ENCODE measurements at places on chromosomes 5 and 9.

GRCh38 chr5:74289691-74290090 lies 350.8 kb downstream of the ENC1 start:
- DNase-seq: no peak

DNA sequence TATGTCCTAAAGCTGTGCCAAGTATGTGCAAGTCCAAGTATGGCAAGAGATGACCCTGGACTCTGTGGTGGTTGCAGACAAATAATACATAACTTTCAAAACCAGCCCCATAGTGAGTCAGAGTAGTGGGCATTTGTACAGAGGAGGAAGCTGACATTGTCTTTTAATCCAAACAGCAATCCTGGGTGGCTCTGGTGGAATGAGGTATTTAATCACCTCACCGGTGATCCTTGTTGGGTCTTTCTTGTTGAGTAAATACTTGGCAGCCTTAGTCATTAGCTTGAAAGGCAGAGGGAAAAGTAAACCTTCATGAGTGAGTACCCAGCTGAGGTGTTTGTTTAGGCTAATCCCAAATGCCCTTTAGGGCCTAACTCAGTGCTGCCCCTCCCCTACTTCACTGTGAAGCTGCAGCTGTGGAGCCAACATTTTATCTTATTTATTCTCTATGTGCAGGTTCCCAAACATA lies 148.7 kb upstream of the SLC12A2 start:
- no peak for DNase-seq

GRCh38 chr5:16585041-16585667 lies 31.6 kb downstream of the RETREG1 start:
- no peak for DNase-seq

DNA sequence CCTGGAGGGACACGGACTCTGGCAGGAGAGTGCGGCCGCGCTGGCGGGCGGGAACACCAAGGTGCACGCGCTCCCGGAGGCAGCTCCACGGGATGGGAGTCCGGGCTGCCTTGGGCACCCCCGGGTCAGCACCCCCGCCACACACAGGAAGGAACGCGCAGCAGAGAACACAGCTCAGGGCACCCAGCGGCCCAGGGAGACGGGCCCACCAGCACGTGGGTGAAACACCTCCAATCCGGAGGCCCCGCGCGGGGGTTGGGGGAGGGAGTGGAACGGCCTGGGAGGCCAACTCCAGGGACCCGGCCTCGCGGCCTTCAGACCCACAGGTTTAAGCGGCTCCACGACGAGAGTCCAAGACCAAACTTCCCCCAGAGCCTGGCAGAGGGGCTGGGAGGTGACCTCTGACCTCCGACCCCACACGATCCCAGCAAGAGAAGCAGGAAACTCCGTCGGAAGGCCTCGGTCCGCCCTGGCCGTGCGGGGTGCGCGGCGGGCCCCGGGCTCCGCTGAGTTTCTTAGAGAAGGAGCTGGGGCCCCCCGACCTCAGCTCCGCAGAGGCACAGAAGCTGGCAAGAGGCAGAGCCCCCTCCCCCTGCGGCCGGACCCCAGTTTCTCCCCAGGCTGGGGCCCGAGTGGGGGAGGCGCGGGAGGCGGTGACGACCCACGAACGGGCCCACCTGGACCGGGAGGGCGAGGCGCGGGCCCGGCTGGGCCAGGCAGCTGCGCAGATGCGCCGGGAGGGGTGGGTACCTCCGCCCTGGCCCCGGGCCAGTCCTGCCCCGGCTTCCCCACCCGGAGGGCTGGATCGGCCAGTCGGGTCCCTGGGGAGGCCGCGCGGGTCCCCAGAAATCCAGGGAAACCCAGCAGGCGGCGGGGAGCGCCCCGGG lies 851 bp downstream of the NACC2 start:
- DNase-seq: no peak

DNA sequence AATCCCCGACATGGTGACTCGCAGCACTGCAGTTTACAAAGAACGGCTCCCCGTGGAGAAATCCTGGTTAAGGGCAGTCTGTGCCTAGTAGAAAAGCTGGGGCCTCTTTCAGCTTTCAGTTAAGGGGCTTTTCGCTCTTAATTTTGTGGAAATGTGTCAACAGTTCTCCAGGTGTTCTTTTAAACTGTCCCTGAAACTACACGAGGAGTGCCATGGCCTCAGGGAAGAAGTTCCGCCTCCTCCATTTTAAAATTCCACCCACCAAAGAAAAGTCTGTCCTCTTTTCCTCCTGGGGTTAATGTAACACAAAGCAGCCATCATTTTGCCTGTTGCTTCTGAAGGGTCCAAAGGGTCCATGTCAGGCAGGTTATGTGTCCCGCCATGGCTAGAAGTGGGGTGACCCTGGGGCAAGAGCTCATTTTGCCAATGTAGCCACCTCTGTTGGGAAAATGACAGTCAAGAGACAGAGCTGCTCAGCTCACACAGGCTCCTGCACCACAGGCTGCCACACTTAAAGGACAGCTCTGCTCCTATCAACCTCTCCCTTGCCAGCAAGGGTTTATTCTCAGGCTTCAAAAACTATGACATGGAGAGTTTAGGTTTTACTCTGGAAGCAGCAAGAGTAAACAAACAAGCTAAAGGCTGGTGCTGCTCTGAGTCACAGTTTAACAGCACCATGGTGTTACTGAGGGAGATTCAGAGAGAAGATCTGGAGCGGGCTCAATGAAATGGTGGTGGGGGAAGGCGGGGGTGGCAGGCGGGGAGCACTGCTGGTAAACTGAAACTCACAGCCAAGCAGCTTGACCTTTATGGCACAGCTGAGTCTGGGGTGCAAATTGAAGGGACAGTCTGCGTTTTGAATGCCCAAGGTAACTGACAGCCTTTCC lies 3.2 kb downstream of the WHRN start:
- no peak for DNase-seq

DNA sequence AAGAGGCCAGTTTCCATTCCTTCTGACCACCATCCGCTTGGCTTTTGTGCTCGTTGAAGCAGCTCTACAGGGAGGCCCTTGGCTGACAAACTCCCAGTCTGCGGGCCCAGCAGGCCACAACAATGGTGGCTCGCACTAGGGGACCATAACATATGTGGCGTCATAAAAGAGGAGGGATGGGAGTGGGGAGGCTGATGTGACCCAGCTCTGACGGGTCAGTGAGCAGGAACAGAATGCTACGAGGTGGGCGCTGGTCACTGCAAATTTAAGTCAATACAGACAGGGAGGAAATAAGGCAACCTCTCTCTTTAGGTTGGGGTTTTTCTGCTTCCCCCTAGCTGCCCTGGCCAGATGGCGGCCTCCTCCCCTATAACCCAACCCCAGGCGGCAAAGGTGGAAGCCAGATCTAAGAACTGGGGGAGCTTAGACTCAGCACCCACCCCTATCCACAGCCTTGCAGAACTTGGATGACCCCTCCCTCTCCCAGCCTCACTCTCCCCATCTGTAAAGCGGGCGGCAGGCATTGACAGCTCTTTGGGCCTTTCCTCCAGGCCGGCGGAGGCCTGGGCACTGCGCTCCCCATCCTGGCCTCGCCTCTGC lies 778 bp downstream of the FRRS1L start:
- no peak for DNase-seq

- DNase-seq: no peak
Observed at GRCh38 chr5:16713386-16713928, 96.7 kb upstream of the RETREG1 start.

DNA sequence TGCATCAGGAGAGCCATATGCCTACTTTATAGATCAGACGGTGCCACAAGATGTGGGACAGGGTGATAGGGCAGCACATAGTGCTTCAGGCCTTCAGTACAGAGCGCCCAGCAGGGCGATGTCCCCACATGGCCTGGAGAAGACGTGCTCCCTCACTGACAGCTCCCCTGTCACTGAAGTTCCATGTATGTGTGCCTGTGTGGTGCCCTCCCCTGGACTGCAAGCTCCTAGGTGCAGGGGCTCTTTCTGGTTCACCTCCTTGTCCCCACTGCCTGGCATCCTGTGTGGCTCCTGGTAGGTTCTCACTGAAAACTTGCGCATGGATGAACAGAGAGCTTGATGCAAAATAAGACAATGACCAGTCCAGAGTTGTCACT lies 233.1 kb downstream of the GADD45G start:
- no peak for DNase-seq

GRCh38 chr9:96467784-96468183 lies 17.8 kb downstream of the HABP4 start:
- DNase-seq: no peak

DNA sequence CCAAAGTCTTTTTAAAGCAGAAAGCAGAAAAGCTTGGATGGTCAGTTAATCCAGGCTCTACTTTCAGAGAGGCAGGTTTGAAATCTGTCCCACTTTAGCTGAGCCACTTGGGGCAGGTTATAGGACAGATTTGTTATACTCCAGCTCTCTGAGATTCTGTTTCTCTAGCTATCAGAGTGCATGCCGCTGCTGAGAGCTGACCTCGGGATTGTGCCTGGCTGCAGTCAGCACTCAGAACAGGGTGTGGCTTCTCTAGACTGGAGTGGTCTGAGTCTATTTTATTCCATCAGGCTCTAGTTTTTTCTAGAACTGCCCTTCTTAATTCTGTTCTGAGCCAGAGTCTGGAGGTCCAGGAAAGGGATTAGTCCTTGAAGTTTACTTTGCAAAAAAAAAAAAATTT lies 67.7 kb downstream of the NDFIP1 start:
- DNase-seq: no peak

- no peak for DNase-seq
Observed at GRCh38 chr5:133406977-133407632, 205.2 kb downstream of the FSTL4 start.

- DNase-seq: no peak
Observed at GRCh38 chr5:143313298-143313852, 90.1 kb downstream of the NR3C1 start.

GRCh38 chr5:58738336-58738735 lies 155.5 kb downstream of the RAB3C start:
- no peak for DNase-seq

GRCh38 chr9:129752900-129753729 lies at the start of gene PTGES:
Gene PTGES (minus strand): TSS chr9:129753042. CDS start chr9:129753012, 30 bp downstream.
- peak; percentile 67 for DNase-seq

- no peak for DNase-seq
Observed at GRCh38 chr5:124706729-124707361, 39.6 kb downstream of the ZNF608 start.

DNA sequence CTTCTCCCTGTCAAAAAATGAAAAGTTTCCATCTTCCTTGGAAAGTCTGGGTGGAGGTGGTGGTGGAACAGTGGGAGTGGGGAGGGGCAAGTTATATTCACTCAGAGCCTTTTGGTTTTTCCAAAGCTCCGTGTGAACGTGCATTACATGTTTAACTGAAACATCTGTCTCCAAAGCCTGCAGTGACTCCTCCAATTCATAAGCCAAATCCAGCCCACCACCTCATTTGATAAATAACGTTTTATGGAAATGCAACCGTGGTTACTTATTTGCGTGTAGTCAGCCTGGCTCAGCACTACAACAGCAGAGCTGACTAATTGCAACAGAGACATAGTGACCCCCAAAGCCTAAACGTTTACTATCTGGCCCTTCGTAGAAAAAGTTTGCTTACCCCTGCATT lies 13.9 kb downstream of the TNFSF8 start:
- DNase-seq: no peak

DNA sequence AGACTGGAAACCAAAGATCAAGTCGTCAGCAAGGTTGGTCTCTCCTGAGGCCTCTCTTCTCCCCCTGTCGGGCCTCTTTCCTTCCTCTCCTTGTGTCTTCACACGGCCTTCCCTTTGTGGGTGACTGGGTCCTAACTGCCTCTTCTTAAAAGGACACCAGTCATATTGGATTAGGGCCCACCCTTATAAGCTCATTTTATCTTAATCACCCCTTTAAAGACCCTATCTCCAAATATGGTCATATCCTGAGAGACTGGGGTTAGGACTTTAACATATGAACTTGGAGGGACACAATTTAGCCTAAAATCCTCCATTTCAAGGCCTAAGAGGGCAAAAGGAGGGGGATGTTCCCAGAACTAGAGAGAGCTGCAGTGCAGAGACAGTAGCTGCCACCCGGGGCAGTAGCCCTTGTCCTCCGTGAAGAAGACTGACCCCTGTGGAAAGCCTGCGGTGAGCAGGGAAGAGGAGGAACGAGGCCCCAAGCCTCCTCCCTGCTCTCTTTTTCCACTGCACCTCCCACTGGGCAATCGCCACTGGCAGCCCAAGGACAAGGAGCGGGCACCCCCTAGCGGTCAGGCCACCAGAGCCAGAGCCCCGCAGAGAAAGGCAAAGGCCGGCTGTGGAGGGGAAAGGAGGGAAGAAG lies 34.9 kb downstream of the CFAP90 start:
- peak; percentile 82 for DNase-seq

GRCh38 chr9:92769286-92769685 lies 4.7 kb upstream of the BICD2 start:
- no peak for DNase-seq

DNA sequence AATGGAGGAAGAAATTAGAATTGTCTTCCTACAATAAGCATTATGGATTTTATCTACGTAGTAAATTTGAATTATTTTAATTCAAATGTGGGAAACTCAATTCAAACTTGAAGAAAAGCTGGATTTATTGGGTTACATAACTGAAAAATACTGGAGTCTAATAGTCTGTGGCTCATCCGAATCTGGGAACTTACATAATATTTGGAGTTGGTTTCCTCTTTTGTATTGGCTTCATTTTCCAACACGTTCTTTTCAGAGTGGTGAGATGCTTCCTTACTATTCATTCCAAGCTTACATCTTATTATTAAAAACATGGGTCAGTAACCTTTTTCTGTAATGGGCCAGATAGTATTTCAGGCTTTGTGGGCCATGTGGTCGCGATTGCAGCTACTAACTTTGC lies 164.8 kb downstream of the ARHGAP26 start:
- no peak for DNase-seq

DNA sequence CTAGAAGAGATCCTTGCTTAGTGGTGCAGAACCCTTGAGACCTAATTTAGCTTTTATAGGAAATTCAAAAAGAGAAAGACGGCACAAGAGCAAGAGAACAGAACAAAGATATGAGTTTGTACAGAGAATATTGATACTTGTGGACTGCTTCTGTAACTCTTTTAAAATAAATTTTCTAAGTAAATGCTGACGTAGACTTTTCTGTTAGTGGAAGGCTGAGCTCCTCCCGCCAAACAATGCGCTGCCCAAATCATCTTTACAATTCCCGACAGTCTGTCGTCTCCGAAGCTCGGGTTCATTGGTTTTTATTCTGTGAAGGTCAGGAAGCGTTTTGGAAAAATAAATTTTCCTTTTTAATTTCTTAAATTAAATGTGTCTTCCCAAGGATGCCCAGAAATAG lies 22.3 kb downstream of the RORB start:
- DNase-seq: no peak

DNA sequence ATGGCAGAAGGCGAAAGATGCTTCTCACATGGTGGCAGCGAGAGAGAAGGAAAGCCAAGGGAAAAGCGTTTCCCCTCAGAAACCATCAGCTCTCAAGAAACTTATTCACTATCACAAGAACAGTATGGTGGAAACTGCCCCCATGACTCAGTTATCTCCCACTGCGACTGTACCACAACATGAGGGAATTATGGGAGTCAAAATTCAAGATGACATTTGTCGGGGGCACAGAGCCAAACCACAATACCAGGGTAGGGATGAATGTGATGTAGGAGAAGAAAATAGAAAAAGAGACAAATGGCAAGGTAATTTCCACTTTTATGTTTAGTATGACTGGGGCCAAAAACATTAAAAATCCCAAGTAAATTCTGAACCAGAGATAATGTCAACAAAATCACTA lies 216.8 kb downstream of the TRIM36 start:
- no peak for DNase-seq

Data from GM13977 (cell line).